ENCODE measurements at places on chromosomes 11 and 22.

DNA sequence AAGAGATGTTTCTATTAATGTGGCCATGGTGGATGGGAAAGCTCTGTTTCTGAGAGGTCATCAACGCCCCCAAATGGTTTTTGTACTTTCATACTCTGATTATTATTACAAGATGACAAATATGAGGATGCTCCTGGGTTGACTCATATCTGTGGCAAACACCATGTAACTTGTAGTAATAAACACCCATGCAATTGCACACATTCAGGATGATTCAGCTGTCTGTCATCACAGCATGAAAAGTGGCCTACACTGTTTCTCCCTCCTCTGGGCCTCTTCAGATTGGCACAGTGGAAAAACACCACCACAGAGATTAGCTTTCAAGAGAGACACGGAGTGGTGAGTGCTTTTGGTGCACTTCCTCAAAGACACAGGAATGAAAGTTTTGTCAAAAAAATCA, 85.4 kb downstream of the MTNR1B start:
- no peak for DNase-seq

DNA sequence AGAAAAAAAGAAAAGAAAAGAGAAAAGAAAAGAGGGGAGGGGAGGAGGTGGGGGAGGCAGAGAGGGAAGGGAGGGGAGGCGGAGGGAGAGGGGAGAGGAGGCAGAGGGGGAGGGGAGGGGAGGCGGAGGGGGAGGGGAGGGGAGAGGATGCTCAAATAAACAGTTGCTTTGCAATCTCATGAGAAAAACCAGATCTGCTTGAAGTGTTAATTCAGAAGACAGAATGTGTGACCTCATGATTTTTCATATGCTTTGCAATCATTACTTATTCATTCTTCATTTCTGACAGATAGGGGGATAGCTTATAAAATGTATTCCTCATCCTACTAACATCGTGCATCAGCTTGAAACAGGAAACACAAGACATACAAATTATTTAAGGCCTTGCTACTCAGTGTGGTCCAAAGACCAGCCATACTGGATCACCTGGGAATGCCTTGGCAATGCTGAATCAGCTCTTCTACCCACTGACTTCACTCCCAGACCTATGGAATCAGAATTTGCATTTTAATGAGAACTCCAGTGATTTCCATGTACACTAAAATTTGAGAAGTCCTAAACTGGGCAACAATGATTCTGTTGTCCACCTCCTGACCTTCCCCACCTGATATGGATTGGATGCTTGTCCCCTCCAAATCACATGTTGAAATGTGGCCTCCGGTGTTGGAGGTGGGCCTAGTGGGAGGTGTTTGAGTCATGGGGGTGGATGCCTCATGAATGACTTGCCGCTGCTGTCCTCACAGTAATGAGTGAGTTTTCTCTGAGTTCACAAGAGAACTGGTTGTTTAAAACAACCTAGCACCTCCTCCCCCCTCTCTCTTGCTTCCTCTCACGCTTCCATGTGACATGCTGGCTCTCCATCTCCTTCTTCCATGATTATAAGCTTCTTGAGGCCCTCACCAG, 69.2 kb downstream of the CCDC34 start:
- no peak for DNase-seq

GRCh38 chr11:20671856-20672546, 2.6 kb downstream of the NELL1 start:
- no peak for DNase-seq

DNA sequence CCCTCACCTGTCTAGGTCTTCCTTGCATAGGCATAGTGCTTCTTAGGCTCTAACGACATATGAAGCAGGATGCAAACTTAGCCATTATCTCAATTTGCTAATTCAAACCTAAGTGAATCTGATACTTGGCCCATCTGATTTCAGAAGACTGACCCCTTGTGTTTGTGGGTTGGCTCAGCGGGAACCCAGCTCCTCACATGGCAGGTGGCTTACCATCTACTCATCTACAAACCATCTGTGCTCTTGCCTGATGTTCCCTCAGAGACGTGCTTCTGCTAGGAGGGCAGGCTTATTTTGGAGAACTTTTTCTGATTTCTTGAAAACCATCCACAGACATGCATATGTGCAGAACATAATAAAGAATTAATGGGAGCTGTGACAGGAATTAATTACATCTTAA, 15.2 kb downstream of the ELMOD1 start:
- DNase-seq = no peak

DNA sequence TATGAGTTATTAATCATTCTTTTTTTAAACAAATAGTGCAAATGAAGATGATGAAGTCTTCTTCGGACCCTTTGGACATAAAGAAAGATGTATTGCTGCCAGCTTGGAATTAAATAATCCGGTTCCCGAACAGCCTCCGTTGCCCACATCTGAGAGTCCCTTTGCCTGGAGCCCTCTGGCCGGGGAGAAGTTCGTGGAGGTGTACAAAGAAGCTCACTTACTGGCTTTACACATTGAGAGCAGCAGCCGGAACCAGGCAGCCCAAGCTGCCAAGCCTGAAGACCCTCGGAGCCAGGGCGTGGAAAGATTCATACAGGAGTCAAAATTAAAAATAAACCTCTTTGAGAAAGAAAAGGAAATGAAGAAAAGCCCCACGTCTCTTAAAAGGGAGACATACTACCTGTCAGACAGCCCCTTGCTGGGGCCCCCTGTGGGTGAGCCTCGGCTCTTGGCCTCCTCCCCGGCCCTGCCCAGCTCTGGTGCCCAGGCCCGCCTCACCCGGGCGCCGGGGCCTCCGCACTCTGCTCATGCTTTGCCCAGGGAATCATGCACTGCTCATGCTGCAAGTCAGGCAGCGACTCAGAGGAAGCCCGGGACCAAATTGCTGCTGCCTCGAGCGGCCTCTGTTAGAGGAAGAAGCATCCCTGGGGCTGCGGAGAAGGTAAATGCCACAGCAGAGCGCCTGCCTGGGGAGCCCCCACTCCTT, 11.8 kb downstream of the GTSE1 start:
- DNase-seq = no peak

GRCh38 chr22:33851240-33851639, 69.0 kb downstream of the LARGE1 start:
- DNase-seq = no peak

GRCh38 chr11:81203876-81204275, 1529.8 kb downstream of the FAM181B start:
- DNase-seq = no peak

DNA sequence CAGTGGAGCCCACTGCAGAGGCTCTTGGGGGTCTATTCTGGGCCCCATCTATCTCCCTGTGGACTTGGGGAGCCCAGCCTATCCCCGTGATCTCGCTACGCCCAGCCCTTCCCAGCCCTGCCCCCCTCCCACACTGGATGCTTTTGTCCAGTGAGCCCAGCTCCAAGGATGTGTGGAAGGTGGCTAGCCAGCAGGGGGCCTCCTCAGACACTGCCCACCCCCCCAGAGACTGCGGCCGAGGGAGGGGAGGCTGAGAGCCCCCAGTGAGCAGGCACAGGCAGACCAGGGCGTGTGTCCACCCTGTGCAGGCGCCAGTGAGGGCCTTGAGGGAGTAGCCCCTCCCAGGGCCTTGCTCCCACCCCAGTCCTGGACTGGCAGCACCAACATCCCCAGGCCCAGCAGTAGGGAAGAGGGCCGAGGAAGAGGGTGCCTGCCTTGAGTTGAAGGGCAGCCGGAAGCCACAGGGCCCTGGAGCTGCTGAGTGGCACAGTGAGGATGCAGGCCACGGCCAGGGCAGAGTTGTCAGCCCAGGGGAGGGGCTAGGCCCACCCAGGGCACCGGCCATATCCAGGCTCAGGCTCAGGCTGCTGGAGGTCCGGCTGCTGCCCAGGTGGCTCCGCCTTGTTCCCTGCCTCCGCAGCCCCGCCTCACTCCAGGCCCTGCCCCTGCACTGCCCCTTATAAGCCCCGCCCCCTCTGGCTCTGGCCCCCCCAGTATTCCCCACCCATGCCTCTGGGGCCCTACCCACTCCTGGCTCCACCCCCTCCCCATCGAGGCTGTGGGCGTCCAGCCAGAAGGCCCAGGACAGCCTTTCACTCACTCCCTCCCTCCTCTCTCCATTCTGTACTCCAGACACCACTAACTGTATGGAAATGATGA, 28.0 kb downstream of the MOB2 start:
- no peak for DNase-seq

DNA sequence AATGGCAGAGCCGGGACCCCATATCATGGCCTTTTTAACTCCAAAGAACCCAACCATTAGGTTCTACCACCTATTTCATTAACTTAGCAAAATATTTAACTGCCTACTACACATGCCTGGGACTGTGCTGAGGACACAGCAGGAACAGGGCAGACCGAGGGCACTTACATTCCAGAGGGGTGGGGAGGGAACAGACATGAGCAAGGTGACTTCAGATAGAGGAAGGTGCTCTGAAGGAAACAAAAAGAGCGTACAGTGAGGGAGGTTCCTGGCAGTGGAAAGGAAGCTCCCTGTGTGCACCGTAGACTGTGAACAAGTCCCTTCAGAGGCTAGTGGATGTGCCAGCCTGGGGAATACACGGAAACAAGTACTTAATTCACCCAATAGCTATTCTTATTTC, 82.8 kb downstream of the NAT10 start:
- DNase-seq = no peak

DNA sequence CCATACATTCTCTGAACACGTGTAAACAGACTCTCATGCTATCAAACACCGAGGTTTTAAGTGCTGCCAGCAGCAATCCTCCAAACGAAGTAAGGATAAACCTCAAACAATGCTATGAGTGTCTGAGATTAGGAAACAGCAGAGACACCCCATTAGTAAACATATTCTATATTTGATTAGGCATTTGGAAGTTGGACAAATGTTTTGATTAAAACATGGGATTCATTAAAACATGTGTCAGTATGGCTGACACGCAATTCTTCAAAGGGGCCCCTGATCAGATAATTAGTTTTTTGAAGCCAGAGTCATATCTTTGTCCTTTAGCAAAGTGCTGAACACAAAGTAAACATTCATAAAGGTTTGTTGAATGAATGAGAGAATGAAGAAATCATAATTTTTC, 33.2 kb upstream of the BLID start:
- no peak for DNase-seq

- DNase-seq = no peak
Observed at GRCh38 chr11:115674937-115675544, 170.8 kb upstream of the CADM1 start.

DNA sequence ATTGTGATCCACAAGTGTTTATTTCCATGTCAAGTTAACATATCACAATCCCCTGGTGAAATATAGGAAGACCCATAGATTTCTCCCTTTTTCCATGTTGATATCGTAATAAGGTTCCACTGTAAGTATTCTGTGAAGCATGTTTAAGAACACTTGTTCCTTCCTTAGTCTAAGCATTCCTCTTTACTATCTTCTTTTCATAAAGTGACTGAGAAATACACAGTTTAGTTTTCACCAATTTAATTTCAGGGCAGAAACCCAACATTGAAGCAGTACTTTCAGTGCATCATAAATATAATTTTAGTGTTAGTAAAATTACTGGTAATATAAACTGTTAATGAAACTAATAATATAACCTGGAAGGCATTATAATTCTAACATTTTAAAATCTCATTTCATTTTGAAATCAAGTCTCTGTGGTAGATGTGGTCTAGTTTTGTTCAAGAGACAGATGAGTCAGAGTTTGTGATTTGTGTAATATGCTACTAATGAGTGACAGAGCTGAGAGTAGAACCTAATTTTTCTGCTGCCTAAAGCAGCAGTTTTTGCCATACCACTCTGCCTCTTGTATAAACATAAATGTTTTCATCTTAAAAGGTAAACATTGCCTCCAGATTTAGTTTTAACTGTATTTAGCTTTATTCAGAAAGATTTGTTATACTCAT, 79.4 kb downstream of the ATM start:
- DNase-seq = no peak

- no peak for DNase-seq
Observed at GRCh38 chr11:130145311-130145812, 14.2 kb upstream of the ST14 start.

- DNase-seq = no peak
Observed at GRCh38 chr11:124646148-124646547, 23.5 kb downstream of the TBRG1 start.

- no peak for DNase-seq
Observed at GRCh38 chr11:47408598-47409439, 429 bp downstream of the SLC39A13 start.

- no peak for DNase-seq
Observed at GRCh38 chr11:75797792-75798191, 17.2 kb upstream of the UVRAG start.

DNA sequence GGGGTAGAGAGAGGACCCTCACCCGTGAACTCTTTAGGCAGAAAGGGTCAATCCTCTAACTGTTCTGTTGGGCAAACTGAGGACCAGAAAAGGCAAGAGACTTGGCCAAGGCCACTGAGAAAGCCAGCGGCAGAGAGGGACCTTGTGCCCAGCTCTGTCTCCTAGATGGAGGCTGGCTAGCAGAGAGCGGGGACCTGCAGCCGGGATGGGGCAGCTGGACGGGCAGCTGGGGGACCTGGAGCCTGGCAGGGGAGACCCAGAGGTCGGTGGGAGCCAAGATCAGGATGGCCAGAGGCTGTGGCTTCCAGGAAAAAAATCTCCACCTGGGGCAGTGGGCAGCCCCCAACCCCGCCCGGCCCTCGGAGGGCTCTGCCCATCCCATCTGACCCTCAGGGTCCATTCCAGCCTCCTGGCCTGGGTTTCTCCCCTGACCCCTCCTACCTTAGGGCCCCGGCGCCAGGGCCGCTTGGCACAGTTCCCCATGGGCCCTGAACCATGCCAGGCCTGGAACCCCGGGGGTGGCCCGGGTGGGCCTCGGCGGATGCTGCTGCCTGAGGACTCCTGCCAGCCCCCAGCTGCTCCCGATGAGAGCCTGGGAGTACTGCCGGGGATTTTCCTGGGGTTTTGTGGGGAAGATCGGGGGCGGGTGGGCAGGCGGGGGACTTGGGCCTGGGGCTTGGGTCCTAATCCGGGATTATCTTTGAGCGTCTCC, at the start of gene CABP2:
Gene CABP2, minus strand, starts transcription at position 603 of the 712 bp plus-strand sequence. Its CDS starts 120 bp downstream, at position 483.
- DNase-seq = no peak

- no peak for DNase-seq
Observed at GRCh38 chr22:47796128-47796908, 1033.9 kb downstream of the TBC1D22A start.

DNA sequence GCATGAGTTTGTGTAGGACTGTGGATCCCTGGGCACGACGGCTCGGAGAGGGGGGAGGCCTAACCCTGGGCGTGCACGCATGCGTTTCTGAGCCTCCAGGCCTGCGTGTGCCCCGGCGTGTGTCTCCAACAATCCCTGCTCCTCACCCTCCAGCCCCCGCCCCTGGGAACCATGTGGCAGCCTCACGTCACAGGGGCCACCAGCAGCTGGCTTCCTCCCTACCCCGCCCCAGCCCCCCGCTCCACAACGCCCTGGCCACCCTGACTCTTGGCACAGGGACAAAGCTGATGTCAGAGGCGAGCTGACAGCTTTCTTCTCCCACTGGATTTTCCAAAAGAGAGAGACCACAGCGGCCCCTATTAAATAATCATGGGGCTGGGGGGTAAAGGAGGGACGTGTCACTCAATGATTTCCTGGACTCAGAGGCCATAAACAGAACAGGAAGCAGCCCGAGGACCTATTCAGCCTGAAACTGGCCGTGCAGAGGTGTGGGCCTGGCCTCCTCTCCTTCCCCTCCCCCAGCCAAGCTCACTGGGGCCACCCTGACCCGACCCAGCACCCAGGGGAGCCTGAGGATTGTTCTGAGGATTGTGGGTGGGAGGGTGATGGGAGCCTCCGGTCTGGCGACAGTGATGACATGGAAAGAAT, 6.8 kb upstream of the LIF start:
- DNase-seq = no peak
